WERI-Rb-1 (cell line): ENCODE measurements at places on chromosomes 1 and 21.

GRCh38 chr1:56068210-56068609 lies 511.2 kb downstream of the PLPP3 start:
- no peak for DNase-seq

GRCh38 chr1:184386312-184387068 lies at the start of gene C1orf21:
TSS of gene C1orf21 (plus strand) at chr1:184387029. CDS start at chr1:184477510, 90,481 bp downstream.
- DNase-seq: peak; percentile 92

DNA sequence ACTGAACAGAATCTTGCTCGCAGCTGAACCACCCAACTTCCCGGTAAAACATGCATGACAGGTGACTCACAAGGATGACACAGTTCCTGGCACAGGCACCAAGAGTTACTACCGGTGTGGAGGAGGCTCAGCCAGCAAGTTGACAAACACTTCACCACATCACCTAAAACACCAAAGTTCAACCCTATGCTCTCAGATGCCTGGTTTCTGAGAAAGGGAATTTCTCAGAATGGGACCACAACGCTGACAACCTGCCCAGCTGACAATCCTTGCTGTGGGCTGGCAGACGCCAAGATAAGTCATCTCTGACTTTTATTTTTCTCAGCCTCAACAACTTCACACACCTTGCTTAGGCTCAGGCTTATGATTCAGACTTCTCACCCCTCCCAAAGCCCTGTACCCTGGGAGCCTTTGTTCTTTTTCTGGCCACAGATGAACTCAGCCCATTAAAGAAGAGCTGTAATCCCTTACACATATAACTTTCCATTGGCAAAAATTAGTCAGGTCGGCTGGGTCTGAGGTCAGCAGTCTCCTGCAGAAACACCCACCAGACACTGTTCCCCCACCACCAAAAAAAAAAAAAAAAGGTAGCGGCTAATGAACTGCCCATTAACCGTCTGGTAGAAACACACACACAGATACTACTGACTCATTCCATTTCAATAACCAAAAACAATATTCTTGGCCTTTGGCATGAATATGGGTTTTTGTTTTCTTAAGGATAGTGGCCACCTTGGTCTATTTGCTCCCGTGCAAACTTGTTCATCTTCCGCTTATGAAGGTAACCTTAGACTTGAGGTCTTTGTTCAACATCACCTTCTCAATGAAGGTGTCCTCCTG lies 10.8 kb upstream of the TIAM1 start:
- DNase-seq: no peak

DNA sequence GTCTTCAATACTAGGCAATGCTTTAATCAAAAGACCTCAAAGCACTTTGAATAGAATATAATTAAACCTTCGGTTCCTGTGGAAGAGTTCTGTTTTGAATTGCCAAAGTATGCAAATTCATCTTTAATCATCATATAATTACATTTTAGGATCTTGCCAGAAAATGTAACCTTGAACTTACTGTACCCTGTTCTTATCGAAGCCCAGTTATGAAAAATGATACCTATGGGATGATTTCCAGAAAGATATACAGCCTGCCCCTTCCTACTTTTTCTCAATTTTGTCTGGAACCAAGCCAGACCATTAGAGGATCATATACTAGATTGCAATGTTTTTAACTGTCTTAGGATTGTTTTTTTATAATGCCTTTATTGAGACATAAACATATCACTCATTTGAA lies 34.0 kb upstream of the ZNF281 start:
- no peak for DNase-seq

- DNase-seq: peak; percentile 93
Observed at GRCh38 chr1:203271018-203271743, 34.1 kb upstream of the BTG2 start.

GRCh38 chr1:98382986-98383740 lies 278.4 kb upstream of the SNX7 start:
- no peak for DNase-seq

DNA sequence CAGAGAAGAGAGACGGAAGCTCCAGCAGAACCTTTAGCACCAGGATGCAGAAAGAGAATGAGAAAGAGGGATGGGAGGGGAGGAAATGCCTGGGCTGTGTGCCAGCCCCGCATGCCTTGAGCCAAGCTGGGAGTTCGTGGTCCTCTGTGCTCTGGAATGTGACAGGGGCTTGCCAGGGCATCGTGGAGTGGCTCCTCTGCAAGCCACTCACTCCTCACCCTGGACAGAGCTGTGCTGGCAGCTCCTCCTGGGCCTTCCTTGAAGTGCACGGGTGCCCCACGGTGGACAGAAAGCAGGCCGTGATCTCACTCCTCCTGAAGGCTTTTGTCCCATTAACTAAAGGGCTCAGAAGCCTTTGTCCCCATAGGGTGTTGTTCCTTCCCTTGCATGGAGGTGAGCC lies 34.8 kb upstream of the PRELP start:
- peak; percentile 89 for DNase-seq
